ENCODE measurements at places on chromosomes 2 and 18. TPM values are rescaled to one million over a fixed set of nuclear protein-coding genes. Genes with fewer than 3 reads are reported as not detected.

Gene ACADL
- not detected for total RNA-seq

Gene UGT1A8
- total RNA-seq = 15.1 TPM

Gene FAM124B
- 0.11 TPM for total RNA-seq

Gene SERPINB12
- total RNA-seq = not detected

Gene ZNF516
- total RNA-seq = 4.9 TPM

Gene TNS1
- 2.6 TPM for total RNA-seq

DNA sequence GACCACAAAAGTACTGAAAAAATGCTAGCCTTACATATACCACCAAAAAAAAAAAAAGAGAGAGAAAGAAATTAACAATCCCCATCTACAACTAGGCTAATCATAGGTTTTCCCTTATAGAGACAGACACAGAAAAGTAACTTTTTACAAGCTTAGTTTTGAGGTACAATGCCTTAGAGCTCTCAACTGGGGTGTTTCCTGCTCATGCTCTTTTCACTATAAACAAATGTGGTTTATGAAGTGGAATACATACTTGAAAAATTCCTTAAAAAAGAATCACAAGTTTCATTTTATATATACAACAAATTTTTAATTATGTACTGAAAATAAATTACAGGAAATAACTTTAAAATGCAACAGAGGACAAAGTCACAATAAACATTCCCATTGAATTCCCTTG, 82.5 kb downstream of the ATL2 start:
- DNase-seq = no peak

- DNase-seq = peak; percentile 87
Observed at GRCh38 chr2:65377556-65378192, 54.7 kb downstream of the SPRED2 start.

DNA sequence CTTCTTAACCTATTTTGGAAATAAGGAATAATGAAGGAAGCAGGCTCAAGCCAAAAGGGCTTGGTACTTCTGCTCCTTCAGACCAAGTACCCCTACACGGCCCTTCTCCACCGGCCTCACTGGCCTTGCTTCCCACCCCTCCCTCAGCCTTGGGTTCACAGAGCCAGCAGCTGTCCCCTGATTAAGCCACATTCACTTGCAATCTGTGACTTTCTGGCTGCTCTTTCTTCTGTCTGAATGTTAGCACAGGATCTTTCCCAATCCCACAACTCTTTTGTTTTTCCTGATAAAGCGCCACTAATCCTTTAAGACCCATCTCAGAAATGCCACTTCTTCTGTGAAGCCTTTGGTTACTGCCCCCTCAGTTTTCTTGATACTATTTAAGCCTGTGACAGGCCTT, 52.4 kb downstream of the REEP1 start:
- DNase-seq = no peak

DNA sequence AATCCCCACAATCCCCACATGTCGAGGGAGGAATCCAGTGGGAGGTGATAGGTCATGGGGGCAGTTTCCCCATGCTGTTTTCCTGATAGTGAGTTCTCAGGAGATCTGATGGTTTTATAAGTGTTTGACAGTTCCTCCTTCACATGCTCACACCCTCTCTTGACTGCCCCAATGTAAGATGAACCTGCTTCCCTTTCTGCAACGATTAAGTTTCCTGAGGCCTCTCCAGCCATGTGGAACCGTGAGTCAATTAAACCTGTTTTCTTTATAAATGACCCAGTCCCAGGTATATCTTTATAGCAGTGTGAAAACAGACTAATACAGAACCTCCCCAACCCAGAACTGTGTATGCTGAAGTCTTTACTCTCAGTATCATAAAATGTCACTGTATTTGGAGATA, 289.5 kb upstream of the MMADHC start:
- DNase-seq = no peak

GRCh38 chr2:55838653-55839052, 84.9 kb downstream of the EFEMP1 start:
- no peak for DNase-seq

- no peak for DNase-seq
Observed at GRCh38 chr2:203787979-203788378, 79.6 kb upstream of the CTLA4 start.

DNA sequence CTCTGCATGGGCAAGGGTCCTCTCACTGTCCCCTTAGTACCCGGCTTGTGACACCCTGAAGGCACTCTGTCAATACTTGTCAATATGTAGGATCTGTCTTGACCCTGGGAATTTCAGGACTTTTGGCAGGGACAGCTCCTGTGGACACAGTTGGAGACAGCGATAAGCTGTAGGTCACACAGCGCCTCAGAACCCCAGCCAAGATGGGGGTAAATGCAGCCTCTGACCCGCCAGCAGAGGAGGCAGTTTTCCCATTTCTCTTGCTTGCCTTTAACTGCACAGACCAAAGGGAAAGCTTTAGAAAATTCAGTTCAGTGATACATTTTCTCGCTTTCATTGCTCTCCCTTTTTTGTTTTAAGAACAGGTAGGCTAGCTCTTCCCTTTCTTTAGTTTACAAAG, 54.8 kb upstream of the KLHL29 start:
- peak; percentile 52 for DNase-seq

DNA sequence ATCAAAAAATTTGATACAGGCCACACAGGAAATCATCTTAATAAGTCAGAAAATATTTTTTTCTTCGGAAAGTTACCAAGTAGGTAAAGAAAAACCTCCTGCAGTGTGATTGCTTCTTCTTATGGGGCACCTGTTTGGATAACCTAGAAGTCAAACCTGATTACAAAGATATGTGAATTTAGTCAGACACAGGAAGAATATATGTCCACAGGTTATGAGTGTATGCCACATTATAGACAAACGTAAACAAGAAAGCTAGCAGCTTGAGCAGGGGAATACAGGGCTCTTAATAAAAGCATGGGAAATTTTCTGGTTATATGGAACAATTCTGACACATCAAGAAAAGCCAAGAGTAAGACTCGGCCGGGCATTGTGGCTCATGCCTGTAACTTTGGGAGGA, 35.8 kb upstream of the MTCL1 start:
- no peak for DNase-seq

DNA sequence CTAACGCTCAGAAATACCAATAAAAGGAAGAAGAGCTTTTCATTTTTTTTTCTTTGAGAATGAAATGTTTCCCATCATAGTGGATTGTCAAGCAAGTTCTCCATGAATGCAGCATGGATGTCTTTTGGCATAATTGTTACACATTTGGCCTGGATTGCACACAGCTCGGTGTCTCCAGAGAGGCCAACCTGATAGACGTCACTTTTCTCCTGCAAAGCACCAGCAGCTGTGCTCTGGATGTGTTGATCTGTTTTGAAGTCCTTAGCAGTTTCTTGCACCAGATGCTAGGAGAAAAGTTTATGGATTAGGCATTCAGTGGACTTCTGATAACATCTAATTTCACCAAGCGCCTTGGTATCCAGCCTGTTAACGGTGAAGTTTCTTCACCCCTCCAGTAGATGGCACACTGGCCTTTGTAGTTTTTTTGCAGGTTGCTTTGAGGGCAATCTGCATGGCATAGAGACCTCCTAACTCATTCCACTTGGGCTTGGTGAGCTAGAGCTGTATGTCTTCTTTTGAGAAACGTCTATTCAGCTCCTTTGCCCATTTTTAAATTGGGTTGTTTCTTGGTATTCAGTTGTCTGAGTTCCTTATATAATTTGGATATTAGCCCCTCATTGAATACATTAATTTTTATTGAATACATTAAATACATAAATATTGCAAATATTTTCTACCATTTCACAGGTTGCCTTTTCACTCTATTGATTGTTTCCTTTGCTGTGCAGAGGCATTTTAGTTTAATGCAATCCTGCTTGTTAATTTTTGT, 59.7 kb downstream of the PTH2R start:
- DNase-seq = peak; percentile 1

DNA sequence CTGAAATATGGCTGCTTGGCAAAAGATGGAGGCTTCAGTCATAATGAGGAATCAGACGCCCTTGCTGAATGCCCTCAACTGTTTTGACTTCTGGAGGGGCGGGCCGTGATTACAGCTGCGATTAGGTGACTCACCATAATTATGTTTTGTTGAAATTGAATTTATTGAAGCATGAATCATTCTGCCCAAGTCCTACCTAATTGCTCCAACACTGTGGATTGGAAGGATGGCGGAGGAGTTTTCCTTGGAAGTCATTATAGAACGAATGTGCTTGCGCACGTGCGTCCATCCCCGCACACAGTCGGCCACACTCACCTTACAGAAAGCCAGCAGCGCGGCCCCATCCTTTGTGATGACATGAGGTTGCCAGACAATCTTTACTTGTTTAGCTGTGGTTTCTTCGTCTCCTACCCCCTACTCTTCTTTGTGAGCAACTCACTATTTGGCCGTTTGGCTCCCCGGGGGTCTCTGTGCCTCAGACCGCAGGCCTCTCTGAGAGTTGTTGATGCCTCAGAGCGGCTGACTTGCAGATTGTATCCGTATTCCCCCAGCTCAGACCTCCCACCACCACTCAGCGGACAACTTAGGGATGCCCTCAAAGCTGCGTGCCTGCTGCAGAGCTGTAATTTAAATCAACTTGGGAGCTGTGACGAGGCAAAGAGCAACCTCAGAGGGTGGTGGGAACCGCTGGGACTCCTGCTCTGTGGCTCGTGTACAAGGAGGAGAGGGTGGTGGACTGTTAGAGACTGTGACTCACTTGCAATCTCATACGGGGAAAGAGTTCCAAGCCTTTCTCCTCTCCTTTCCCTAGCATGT, 513.4 kb downstream of the TNS1 start:
- DNase-seq = peak; percentile 91

- no peak for DNase-seq
Observed at GRCh38 chr2:216211614-216212145, 102.5 kb downstream of the XRCC5 start.

DNA sequence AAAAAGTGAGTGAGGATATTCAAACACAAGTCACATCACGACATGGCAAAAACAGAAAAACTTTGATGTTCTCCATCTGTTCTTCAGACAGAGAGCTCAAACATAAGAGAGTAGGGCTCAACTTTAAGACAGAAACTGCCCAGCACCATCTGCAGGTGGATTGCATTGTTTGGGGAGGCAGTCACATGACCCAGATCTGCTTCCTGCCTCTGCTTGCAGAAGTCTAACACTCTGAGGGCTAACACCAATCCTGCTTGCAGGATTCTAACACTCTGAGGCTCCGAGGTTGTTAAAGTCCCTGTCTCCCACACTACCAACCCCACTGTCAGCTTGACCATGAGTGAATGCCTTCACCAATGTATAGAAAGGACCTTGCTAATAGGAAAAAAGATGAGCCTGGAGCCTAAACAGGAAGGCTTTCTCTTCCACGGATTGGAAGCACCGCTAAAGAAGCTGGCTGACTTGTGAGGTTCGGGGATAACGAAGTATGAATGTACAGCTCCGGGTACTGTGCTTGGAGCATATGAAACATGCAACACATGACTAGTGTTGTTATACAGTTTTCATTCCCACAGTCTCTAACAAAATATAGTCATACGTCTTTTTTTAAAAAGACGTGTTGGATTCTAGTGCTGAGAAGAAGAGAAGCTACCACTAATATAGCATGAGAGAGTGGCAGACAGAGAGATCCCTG, 176.6 kb upstream of the CREB1 start:
- DNase-seq = no peak

DNA sequence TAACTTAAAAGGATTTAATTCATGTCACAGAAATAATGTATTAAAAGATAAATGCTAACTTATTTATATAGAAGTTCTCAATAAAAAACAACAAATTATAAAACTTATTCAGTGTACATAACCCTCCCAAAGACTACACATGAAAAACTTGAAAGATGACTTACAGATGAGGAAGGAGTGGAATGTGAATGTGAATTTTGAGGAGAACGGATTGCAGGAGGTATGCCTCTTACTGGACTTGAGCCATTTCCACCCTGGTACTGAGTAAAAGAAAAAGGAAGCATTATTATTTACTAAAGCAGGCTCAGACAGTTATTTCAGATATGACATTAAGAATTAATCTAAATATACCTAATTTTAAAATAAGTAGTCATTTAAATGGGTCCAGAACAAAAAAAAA, 104.4 kb downstream of the TLK1 start:
- DNase-seq = no peak

- no peak for DNase-seq
Observed at GRCh38 chr18:48018851-48019250, 88.4 kb upstream of the SMAD2 start.

Measured in Daoy (cell line).